ENCODE measurements at places on chromosomes 5 and 9.
A peak's percentile ranks its signal among the peaks of the same experiment; 100 is the strongest.

DNA sequence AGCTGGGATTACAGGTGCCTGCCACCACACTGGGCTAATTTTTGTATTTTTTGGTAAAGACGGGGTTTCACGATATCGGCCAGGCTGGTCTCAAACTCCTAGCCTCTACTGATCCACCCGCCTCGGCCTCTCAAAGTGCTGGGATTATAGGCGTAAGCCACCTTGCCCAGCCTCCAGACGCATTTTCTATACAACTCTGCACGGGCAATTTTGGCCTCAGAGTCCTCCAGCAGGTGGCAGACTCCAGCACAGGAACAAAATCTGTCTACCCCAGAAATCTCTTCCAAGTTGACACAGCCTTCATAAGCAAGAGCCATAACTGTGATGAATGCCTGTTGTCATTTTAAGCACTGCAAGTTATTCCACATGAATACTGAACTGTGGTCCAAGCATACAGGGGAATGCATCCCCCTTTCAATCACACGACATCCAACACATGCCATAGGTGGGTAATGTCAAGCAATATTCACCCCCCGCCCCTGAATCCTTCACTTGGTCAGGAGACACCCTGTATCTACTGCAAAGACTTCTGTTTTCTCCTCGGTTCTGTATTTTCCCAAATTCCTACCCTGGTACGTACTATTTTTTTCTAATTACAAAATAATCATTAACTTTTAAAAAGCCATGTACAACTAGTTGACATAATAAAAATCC is 50.8 kb downstream of the ALDH7A1 start:
- DNase-seq: peak; percentile 53

DNA sequence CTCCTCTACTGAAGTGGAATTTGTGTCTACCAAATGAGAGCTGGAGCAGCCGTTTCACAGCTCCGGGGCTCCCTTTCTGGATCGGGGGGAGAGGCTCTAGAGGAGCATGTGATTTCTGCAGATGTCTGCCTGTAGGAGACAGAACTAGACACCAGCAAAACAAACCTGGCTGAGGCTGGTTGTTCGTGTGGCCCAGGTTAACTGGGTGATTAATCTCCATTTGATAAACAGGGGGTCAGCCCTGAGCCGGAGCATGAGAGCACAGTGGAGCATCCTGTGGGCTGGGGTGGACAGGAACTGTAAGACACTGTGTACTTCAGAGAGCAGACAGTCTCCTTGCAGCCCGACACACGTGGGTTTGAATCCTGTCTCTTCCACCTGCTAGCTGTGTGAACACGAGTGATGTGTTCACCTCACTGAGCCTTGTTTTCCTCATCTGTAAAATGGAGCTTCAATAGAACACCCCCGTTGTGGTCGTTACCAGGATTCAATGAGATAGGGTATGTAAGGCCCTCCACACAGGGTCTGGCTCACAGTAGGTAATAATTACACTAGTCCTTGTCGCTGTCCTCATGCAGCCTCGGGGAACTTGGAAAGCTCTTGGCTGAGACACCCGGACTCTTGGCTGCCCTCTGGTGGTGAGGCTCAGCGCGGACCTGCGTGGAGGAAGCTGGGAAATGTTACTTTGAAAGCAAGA is 12.9 kb downstream of the CXCL14 start:
- DNase-seq: peak; percentile 63

DNA sequence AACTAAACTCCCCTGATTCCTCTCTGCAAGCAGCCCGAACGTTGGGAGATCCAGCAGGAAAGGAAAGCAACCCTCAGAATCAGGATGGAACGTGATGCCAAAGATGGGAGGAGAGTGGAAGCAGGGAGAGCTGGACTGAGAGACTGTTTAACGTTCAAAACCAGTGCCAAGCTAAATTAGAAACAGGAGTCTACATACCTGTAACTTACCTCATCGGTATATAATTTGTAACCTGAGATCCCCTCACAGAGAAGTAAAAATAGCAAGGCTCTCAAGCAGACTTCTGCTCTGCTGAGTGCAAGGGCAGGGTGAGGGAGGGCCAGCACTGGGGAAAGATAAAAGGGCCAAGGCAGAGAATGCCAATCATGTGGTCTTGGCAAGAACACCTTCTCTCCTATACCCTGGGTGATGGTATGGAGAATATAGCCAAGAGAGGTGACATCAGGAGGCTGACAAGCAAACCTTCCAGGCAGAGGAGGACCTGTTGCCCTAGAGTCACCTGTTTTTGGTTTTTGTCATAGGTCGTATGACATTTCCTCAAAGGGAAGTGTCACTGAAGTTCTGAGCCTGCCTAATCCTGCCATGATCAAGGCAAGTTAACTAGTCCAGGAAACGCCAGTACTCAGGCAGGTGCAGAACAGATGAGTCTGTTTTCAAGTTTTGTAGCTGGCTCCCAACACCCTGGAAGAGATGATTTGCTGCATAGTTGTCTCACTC is 472.0 kb downstream of the NFIB start:
- DNase-seq: no peak

DNA sequence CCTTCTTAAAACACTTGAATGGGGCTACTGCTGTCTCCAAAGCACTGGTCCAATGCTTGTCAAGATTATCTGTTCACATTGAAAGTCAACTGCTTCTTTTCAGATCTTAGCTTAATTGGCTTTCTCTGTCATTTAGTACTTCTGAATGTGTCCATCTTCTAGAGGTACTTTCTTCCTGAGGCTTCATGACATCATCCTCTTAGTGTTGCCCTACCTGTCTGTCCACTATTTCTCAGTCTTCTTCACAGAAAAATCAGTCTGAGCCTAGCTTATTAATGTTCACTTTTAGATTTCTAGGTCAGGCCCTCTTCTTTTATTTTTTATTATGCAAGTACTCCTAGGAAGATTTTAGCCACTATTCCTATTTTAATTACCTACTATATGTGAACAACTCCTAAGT is 899.9 kb downstream of the DTWD2 start:
- DNase-seq: no peak

DNA sequence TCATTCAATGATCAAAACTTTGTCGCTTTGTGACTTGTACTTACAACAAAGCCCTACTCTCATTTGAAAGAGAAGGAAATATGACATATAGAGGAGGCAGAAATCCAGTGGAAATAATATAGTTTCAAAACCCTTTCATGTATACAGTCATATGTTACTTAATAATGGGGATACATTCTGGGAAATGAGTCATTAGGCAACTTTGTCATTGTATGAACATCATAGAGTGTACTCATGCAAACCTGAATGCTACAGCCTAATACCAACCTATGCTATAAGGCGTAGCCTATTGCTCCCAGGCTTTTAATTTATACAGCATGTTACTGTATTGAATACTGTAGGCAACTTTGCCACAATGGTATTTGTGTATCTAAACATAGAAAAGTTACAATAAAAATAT is 69.0 kb upstream of the SMC2 start:
- no peak for DNase-seq

GRCh38 chr5:141646026-141646425 is 5.2 kb downstream of the FCHSD1 start:
- DNase-seq: no peak

DNA sequence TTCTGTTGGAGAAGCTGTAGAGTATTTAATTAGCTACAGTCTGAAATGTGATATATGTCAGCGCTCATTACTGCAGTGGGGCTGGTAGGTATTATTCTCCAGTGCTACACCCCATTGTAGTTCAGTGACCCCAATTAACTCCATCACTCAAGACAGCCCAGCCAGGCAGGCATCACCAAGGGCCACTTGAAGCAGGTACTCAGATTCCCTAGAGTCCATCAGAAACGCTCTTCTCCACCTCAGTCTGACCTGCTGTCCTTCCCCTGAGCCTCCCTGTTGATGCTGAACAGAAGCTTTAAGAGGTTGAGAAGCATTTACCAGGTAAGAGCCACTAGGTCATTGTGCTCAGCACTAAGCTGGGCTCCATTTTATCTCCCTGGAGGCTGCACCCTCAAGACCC is 71.8 kb downstream of the GALNT10 start:
- DNase-seq: no peak

- DNase-seq: peak; percentile 91
Observed at GRCh38 chr5:27316271-27316650, 277.9 kb upstream of the CDH9 start.

DNA sequence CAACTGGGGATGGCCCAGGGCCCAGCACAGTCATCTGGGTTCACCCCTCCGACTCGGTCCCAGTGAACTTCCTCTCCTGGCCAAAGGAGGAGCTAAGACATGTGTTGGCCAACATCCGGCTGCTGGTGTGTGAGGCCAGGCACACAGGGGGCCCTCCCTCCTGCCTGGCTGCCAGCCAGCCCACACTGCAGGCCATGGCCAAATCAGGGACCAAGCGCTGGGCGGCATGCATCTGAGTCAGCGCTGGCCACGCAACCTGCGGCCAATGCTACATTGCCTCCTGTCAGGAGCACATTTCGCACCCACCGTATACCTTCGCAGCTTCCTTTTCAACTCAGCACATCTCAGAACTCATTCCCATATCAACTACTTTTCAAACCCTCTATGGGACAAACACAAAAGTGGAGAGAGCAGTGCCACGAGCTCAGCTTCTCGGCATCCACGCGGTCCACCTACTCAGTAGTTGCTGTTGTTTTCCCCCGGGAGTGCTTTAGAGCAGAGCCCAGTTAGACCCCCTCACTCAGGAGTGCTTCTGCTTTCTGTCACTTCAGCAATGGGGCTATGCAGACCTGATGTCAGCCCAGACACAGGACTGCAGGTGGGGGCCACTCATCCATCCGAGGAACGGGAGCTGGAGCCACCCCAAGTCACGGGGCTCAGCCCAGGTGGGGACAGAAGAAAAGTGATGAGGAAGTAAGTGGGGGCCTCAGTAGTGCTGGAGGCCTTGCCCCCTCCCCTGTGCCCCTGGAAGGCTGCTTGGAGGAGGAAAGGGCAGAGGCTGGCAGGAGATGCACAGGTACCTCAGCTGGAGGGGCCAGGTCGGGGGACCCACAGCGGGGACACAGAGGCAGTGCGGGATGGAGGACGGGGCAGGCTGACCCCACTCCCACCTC is 13.9 kb downstream of the NINJ1 start:
- peak; percentile 95 for DNase-seq

DNA sequence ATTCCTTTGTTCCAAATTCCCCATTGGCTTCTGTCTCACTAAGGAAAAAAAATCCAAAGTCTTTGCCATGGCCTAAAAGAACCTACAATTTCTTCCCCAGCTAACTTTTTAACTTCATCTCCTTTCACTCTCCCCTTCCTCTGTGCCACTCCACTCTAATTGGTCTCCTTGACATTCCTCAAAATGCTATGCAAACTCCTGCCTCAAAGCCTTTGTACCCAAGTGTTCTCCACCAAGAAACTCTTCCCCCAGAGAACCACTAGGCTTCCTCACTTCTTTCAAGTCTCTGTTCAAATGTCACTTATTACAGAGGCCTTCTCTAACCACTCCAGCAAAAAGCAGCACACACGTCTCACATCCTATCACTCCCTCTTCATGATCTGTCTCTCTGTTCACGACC is 91.6 kb upstream of the NR4A3 start:
- no peak for DNase-seq

DNA sequence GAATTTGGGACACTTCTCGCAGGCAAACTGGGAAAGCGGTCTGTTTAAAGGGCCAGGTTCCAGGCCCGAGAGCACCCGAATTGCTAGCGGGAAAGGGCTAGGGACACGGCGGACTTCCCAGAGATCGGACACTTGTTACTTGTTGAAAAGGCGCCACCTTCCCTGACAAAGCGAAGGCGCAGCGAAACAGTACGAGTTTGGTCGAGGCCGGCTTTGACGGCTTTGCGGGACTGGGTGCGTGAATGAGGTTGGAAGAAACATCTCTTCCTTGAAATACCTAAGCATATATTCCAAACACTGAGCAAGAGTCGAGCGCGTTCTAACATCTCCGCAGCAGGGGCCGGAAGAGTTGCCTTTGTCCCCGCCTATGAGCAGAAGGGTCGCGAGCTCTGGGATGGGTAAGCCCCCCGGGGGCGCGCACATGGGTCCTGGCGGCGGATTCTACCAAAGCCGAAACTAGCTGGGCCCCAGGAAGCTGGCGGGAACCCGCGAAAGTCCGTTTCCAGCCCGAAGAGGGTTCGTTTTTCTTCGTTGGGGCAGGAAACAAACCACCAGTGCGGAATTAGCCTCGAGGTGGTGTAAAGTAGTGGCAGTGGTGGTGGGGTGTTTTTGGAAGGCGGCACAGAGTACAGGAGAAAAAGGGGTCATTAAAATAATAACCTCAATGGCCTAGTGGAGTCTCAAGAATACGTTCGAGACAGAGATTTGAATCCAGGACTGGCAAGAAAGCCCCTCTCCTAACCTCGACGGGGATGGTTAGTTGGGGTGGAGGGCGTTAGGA is 1.5 kb downstream of the GDNF start:
- peak; percentile 66 for DNase-seq

DNA sequence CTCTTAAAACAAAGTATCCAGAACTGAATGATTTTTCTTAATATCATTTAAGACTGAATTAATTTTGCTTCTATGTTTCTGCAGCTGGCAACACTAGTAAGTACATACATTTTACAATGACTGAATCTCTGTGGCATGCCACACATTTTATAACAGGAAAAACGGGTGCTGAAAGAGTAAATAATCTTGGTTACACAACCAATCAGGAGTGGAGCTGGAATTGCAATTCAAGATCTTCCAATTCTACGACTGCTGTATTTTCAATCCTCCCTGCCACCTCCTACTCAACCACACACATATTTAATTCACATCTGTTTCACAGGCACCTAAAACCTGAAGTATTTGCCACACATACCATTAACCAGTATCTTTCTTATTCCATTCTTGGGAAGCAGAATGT is 52.7 kb upstream of the NR5A1 start:
- peak; percentile 79 for DNase-seq

- DNase-seq: no peak
Observed at GRCh38 chr5:910769-911160, 18.1 kb downstream of the TRIP13 start.

- DNase-seq: no peak
Observed at GRCh38 chr9:137924761-137925369, 47.3 kb downstream of the CACNA1B start.

GRCh38 chr5:351084-351920 is 29.8 kb downstream of the AHRR start:
- DNase-seq: no peak

DNA sequence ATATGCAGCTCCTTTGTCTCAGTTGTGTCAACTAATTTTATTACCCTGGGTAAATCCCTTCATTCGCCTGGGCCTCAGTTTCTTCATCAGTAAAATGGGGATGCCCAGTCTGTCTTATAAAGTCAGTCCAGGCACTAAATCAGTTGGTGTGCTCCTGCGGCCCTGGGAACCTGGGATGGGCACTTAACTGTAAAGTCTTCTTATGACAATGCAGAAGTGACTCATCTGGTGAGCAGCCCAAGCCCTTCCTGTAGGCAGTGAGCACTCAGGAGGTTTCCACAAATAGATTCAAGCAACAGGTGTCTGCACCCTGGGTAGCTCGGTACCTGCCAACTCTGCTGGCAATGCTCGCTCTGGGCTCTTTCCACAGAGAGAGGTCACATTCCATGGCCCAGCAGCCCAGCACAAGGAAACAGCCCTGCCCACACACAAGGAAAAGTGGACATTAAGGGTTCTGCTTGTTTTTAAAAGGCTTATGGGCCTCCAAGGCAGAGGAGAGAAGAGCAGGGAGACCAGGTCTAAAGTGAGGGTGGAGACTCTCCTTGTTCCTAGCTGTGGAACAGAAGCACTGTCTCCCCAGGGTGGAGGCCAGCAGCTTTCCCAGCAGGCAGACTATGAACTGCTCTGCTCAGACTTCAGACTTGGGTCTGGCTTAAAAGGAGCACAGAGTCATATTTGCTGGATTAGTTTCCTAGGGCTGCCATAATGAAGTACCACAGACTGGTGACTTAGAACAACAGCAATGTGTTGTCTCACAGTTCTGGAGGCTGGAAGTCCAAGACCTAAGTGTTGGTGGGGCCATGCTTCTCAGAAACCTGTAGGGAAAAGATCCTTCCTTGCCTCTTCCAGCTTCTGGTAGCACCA is 89.7 kb upstream of the ADRA1B start:
- peak; percentile 86 for DNase-seq
